ENCODE measurements at places on chromosomes 11 and 22. TPM values are rescaled to one million over a fixed set of nuclear protein-coding genes. Genes with fewer than 3 reads are reported as not detected.

The SEPTIN3 gene
- 0.14 TPM for total RNA-seq

The MMP8 gene
- total RNA-seq = under 0.01 TPM

The FAM83F gene
- total RNA-seq = 0.09 TPM

The CARD18 gene
- total RNA-seq = not detected

The OR6T1 gene
- total RNA-seq = not detected

The PIWIL4 gene
- total RNA-seq = 1.6 TPM

The NUP98 gene
- 77.9 TPM for total RNA-seq

The MYBPC3 gene
- not detected for total RNA-seq

The AIFM3 gene
- total RNA-seq = 1.3 TPM

The SERPING1 gene
- total RNA-seq = 10.8 TPM

The SLC25A18 gene
- 0.09 TPM for total RNA-seq

The CBLIF gene
- total RNA-seq = not detected

The SLC35E4 gene
- total RNA-seq = 8.5 TPM

The TRIM34 gene
- 8.7 TPM for total RNA-seq

The KCNK4 gene
- not detected for total RNA-seq

The ARFGAP2 gene
- 82.6 TPM for total RNA-seq

The STT3A gene
- total RNA-seq = 320 TPM

The POTEH gene
- not detected for total RNA-seq

The GGTLC2 gene
- not detected for total RNA-seq

The CCDC116 gene
- 0.18 TPM for total RNA-seq

The SLC22A12 gene
- total RNA-seq = not detected

The UPK2 gene
- not detected for total RNA-seq

The SLC1A2 gene
- 6.5 TPM for total RNA-seq

The KCNJ5 gene
- total RNA-seq = under 0.01 TPM
